ENCODE measurements at places on chromosomes 3 and 15.
A peak's percentile ranks its signal among the peaks of the same experiment; 100 is the strongest.

DNA sequence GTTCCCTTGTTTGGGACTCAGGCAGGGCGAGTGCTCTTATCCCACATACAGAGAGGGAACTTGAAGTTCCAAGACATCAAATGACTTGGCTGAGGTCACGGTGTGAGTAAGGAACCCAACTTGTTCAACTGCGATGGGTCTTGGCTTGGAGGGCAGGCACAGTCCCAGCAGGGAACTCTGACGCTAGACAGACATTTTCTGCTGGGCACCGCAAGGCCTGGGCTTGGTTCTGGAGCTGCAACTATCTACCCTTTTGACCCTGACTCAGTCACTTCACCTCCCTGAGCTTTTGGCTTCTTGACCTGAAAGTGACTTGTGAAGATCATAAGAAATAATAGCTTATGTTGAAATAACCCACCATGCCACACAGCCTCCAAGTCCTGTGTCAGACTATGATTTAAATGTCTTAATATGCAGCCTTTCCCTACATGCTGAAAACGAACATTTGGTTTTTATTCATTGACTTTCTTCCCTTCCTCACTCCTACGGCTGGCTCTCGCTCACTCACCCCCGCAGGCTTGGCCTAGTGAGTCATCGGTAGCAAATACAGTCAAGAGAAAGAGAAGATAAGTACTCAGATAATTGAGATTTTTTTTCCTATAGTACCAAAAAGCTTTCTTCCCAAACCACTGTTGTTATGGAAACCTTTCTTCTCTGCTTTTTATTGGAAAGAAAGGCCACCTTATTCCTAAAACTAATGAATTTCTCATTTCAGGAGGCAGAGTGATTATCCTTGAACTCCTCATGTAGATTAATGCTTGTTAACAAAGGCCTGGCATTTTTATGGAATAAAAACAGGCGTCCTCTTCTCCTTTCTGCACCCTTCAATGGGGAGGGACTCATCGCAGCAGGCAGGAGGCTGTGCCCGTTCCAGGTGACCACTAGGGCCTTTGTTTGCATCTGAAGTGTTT lies 178.4 kb downstream of the ATP10A start:
- DNase-seq, result no peak

GRCh38 chr15:99928429-99928981 lies 195.3 kb upstream of the LYSMD4 start:
- peak; percentile 68 for DNase-seq

GRCh38 chr3:50370594-50370993 lies 11.3 kb upstream of the TMEM115 start:
- no peak for DNase-seq

DNA sequence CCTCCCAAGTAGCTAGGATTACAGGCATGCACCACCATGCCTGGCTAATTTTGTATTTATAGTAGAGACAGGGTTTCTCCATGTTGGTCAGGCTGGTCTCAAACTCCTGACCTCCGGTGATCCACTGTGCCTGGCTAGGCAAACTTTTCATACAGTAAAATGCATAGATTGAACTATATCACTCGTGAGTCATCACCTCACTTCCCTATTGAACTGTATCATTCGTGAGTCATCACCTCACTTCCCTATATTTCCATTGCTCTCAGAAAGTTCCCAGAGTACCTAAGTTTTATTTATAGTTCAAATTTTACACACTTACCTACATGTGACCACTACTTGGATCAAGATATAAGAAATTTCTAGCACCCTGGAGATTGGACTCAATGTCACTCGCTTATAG lies 73.6 kb upstream of the ACAD9 start:
- DNase-seq, result no peak

DNA sequence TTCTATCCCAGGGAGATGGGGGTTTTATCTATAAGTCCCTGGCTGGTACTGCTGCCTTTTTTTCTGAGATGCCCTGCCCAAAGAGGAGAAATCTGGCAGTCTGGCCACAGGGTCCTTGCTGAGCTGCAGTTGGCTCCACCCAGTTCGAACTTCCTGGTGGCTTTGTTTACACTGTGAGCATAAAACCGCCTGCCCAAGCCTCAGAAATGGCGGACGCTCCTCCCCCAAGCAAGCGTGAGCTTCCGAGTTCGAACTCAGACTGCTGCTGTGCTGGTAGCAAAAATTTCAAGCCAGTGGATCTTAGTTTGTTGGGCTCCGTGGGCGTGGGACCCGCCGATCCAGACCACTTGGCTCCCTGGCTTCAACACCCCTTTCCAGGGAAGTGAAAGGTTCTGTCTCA lies 126.8 kb upstream of the SUCLG2 start:
- DNase-seq, result no peak

DNA sequence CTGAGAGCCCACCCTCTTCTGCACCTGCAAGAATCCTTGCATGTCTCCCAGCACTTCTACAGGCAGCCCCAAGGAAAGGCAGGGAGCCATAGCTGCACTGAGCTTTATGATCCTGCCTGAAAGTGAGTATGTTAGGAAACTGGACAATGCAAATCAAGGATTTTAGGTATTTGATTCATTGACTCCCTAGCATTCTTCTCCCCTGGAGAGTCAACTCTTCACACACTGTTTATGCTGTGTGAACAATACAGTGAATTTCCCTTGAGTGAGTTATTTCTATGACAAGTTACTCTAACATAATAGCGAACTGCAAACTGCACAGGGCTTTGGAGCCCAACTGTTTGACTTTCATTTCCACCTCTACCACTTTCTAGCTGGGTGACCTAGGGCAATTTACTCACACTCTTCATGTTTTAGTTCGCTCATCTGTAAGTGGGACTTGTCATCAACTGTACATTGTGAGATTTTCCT lies 96.0 kb upstream of the PHLDB2 start:
- no peak for DNase-seq

DNA sequence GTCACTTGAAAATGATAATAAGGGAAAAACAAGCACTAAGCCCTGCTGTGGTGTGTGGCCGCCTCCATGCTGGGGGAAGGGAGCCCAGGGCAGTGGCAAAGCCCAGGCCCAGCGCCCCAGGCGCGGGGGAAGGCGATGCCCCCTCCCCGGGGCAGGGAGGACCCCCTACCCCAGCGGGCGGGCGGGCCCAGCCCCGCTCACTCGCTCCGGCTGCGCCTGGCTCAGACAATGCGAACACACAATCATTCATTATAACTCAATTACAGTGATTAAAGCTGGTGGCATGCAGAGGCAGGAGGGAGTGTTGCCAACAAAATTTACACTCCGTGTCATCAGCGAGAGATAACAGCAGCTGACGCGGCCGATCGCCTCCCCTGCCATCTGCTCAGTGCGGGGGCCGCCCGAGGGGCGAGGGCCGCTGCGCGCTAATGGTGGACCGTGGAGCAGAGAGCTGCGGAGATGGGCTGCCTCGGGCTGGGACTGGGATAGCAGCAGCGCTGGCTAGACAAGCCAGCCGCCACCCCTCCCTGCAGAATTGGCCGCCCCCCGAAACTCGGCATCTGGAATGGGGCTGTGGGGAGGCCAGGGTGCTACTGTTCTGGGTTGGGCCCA lies 64.1 kb downstream of the TLE3 start:
- no peak for DNase-seq

Data from stimulated activated CD4-positive, alpha-beta T cell treated with anti-CD3 and anti-CD28 coated beads, Interleukin-1b, Interleukin-23, amount 100 ng/mL, for 24 hours (primary cell).